Myocyte (in vitro differentiated cells): ENCODE measurements at places on chromosomes 1 and 21.

DNA sequence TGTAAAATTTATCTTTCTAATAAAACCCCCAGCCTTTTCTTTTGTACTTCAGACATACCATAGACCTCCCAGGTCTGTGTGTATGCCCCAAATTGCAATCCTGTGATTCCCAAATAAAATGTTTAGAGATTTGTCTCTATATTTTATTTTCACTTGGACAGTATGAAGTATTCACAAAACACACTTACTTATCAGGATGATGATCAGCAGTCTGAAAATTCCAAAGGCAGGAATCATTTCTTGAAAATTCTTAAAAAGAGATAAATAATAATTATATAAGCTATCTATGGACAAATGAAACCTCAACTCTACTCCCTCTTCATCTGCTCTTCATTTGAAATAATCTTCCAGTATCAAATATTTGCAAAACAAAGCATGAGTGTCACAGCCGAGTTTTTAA is 11.6 kb upstream of the GJA9 start:
- DNase-seq = no peak

- DNase-seq = no peak
Measured at GRCh38 chr1:202658769-202659168, 51.5 kb downstream of the SYT2 start.

DNA sequence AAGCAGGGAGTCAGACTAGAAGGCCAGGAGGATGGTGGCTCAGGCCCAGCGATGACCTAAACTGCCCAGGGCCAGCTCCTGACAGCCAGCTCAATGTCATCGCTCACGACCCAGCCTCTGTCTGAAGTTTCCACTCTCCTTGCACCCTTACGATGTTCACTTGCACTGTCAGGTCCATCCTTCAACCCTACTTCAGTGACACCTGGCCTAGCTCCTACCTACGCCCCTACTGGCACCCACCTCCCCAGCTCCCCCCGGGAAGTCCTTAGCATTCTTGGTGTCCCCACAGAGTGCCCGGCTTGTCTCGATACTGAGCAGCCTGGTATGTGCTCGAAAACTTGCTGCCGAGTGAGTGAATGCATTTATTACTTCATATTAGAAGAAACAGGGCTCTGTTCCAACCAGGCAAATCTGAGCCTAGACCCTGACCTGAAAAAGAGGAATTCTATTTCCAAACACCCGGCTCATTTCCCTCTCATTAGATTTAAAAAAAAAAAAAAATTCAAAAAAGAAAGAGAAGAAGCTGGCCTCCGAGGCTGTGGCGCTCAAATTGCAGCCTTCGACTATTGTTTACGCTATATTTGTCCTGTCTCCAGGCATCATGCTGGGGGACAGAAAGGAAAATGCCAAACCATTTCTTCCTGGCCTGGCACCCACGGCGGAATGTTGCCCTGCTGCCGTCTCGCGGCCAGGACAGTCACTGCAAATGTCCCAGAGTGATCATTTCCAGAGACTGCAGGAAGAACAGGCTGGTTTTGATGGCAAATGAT is 29.8 kb upstream of the LRRC38 start:
- peak; percentile 3 for DNase-seq

GRCh38 chr1:243942196-243943150 is 92.4 kb upstream of the AKT3 start:
- DNase-seq = no peak

GRCh38 chr1:223810586-223810985 is 35.2 kb downstream of the TP53BP2 start:
- no peak for DNase-seq

DNA sequence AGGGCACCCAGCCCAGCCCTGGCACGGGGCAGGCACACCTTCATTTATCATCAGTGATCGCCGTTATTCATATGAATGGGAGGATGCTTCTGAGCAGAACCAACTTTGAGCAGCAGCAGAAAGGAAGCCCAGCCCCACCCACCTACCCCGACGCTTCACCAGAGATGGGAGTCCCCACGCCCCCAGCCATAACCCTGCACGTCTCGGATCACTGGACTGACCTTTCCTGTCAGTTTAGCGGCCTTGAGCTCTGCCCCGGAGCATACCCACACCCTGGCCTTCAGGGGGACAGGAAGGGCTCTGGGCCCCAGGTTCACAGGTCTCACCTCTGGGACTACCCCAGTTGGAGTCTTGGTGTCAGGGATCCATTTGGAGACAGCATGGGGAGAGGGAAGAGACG is 18.1 kb downstream of the LRP8 start:
- no peak for DNase-seq

DNA sequence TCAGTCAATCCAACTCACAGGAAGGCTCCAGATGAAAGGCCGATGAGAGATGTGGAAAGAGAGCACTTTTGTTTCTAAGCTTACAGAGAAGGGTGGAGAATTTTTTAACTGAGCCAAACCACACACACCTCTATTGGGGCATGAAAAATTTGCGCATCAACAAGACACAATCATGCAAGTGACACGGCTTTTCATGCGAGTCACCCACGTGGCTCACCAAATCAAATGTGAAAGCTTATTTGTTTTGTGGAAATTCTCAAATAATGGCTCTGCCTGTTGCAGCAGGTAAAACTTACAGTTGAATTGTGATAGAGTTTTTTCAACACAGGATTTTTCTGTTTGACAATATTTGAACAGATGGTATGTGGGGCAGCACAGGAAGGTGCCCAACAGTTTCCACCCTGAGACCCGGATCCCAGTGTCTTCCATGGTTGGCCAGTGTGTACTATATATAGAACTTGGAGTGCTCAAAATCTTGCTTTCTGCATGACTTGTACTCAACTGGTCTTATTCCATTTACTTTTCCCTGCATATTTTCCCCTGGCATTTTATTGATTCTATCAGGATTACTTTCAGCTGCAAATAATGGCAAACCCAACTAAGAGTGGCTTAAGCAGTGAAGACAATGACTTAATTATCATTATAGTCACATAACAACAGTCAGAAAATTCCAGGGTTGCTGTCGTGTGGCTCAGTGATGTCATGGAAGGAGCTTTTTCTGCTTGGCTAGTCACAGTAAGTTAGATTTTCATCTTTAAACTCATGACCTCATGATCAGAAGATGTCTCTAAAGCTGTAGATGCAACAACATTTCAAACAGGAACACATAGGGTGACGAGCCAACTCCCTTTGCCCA is 90.6 kb upstream of the SIM2 start:
- DNase-seq = no peak

DNA sequence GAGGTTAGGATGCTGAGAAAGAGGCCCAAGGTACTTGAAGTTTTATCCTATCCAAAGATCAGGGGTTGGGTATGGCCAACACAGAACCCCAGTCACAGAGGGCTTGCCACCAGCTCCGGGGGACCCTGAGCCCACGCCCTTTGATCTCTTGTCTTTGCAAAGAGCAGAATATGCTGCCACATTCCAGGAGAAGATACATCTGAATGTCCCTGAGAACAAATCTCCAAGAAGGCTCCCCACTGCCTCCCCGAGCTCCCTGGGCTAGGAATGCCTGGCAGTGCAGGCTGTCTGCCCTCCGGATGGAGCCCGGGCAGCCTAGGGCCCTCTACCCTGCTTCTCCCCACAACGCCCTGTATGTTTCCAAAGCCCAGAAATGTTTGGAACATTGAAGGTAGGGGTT is 49.2 kb downstream of the AJAP1 start:
- no peak for DNase-seq

- DNase-seq = peak; percentile 45
Measured at GRCh38 chr1:12251442-12251841, 21.6 kb downstream of the VPS13D start.

GRCh38 chr1:76059451-76059850 is 15.1 kb upstream of the ST6GALNAC3 start:
- no peak for DNase-seq

- no peak for DNase-seq
Measured at GRCh38 chr21:38956856-38957571, 151.3 kb downstream of the ETS2 start.

GRCh38 chr1:201528631-201529252 is 10.2 kb upstream of the NAV1 start:
- no peak for DNase-seq

DNA sequence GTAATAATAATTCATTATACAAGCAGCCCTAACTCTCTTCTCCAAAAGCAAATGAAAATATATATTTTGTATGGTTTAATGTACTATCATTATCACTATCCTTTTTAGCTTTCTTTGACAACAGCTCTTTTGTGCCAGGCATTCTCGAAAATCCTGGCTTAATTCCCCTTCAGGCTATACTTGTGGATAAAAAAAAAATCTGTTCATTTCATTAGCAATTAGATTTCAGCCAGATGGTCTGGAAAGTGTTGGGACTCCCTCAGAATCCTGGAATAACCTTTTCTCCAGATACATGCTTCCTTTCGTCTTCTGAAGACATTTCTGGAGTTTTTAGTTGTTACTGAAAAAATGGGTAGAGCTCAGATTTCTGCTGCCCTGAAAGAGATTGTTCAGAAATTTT is 83.4 kb upstream of the PLPPR4 start:
- DNase-seq = no peak

- peak; percentile 39 for DNase-seq
Measured at GRCh38 chr1:193417945-193418744, 231.7 kb upstream of the B3GALT2 start.

GRCh38 chr1:203270448-203270847 is 34.9 kb upstream of the BTG2 start:
- no peak for DNase-seq

DNA sequence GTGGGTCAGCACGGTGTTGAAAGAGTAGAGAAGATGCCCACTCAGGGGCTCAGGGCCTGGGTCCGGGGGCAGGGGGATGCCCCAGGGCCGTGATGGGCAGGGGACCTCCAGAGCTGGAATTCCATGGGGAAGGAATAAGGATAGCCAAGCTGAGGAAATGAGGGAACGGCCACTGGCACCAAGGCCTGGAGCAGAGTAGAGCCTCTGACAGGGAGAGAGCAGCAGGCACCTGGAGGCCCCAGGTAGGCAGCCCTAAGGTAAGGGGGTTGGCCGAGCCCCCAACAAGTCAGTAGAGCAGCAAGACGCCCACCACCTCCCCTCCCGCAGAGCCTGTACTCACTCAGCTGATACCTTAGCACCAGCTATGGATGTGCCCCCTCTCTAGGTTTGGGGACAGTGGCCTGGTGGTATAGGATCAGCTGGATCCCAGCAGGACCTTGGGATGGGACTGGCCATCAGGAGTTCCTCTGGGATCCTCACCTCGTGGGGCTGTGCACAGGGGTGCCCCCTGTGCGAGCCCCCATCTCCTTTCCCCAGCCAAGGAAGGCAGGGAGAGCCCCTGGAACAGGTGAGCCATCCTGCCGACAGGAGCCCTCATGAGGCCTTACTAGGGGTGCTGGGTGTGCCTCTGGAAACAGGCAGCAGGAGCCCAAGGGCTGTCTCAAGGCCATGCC is 21.0 kb upstream of the ARF1 start:
- no peak for DNase-seq

DNA sequence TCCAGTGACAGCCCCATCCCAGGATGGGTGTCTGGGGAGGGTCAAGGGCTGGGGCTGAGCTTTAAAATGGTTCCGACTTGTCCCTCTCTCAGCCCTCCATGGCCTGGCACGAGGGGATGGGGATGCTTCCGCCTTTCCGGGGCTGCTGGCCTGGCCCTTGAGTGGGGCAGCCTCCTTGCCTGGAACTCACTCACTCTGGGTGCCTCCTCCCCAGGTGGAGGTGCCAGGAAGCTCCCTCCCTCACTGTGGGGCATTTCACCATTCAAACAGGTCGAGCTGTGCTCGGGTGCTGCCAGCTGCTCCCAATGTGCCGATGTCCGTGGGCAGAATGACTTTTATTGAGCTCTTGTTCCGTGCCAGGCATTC is 24.2 kb downstream of the PCSK9 start:
- no peak for DNase-seq

DNA sequence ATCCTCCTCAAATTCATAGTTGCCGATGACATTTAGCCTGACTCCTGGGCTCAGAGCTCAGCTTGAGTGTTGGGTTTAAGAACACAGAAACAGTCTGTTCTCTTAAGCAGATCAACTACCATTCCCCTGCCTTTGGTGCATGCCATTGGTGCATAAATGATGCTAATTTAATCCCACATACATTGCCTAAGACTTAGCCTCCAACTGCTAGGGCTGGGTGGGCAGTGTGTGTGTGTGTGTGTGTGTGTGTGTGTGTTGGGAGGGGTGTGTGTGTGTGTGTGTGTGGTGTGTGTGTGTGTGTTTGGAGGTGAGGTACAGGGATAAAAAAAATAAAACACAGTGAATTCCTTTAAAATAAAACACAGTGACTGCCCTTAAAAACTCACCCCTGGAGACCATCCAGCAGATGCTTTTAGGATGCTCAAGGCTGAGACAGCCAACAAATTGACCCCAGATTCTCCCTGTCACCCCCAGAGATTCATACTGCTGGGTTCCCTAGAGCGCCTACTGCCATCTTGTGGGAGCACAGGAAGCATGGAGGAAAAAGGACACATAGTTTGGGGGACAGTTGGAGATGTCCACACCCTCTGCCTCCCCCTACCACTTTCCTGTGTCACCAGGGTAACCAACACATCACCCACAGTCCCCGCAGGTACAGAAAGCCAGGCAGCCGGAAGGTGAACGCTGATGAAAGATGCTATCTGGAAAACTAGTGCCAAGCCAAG is 30.6 kb downstream of the KLHDC7A start:
- no peak for DNase-seq

- DNase-seq = peak; percentile 73
Measured at GRCh38 chr21:33760641-33761440, 118.5 kb downstream of the ITSN1 start.

- DNase-seq = peak; percentile 65
Measured at GRCh38 chr1:183023601-183024316, 539 bp downstream of the LAMC1 start.

- DNase-seq = no peak
Measured at GRCh38 chr1:220451532-220451931, 76.4 kb upstream of the MARK1 start.

DNA sequence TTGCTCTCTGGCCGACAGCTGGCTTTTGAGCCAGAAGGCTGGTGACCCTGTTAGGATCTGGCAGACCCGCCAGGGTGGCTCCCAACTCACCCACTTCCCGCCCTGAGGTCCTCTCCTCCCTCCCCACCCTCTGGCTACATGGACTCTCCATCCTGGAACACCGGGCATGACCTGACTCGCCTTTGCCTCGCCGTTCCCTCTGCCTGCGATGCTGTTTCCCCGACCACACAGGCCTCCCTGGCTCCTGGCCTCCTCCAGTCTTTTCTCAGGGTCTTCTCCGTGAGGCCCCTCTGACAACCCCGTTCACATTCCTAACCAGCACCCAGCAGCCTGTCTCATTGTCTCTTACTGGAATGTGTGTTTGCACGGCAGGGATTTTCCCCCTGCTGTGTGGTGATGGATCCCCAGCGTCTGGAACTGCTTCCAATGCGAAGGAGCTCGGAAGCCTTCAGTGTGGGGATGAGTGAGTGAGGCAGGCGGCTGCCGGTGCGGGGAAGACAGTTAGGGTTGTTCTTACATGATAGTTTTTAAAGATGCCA is 46.0 kb upstream of the POFUT2 start:
- no peak for DNase-seq

GRCh38 chr21:33334191-33334590 is 9.4 kb downstream of the IFNAR1 start:
- no peak for DNase-seq

- peak; percentile 22 for DNase-seq
Measured at GRCh38 chr1:209029737-209030136, 553.8 kb upstream of the CAMK1G start.
